ENCODE measurements at places on chromosomes 7 and 10.

DNA sequence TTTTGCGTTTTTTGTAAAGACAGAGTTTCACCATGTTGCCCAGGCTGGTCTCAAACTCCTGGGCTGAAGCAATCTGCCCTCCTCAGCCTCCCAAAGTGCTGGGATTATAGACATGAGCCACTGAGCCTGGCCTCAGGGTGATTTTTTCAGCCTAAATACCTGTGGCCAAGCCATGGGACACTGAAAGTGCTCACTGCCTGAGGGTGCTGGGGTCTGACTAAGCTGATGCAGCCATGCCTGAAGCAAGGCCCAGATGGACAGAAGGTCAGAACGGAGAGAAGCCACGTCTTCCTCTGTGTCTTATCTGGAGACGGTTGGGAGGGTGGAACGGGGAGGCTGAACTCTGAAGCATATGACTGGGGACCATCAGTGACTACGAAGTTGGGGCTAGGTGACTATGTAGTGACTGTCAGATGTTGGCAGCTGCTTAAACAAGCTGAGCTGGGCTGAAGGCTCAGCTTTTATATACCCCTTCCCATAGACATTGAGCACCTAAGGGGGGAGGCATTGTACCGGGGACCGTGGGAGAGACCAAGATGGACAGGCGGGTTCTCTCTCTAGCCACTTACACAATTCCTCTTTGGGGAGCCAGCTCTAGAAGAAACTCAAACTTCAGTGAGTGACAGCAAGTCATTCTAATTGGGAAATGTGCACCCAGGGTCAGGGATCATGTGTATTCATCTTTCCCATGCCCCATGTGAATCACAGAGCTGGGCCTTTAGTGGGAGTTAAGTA, 73.3 kb upstream of the HABP2 start:
- no peak for DNase-seq

GRCh38 chr10:79352035-79352877, 5.0 kb downstream of the PPIF start:
- no peak for DNase-seq

GRCh38 chr7:5223646-5224340, 33.8 kb downstream of the WIPI2 start:
- DNase-seq, result no peak

DNA sequence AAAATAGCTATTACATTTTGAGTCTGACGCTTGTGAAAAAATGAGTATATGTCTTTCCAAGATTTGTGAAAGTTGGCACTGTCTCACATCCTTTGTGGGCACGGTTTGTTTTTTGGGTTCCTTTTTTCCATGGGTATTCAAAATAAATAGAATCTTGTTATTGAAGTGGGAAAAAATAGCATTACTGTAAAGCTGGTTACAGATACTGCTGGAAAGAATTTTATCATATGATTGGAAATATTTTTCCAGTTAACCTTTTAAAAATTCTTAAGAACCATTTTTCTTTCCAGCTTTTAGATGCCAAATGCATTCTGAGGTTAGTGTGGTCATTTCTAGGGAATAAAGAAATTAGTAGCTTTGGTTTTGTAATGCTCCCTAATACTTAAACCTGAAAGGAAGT, 11.4 kb downstream of the NET1 start:
- no peak for DNase-seq

DNA sequence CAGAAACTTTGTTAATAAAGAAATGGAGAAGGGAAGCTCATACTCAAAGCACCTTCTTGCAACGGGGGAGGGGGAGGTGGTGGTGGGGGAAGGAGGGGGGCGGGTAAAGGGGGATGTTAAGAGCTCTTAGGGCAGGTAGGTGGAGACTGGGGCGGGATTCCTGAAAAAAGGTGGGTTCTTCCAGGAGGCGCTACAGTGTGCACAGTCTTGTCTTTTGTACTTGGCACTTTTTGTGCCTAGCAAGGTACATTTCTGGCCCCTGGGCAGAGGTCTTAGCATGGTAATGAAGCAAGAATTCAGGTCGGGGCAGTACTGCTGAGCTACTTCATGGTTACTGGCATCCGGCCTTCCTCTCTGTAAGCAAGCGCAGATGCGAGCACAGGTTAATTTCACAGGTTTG, 15.2 kb upstream of the LAMB4 start:
- no peak for DNase-seq

DNA sequence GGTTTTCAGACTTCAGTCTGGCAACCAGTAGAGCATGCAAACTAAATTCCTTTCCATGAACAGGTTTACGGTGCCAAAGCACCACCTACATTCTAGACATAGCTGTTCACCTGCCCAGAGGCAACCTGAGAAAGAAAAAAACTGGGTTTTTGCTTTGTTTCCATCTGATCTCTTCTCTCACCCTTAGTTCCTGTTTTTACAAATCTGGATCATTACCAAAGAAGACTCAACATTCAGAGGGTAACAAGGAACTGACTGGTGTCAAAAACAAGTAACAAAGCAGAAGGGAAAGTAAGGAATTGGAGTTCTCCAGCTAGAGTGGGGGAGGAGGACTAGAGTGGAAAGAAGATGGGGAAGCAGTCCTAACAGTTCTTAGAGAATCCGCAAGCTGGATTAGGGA, 36.4 kb downstream of the CPVL start:
- DNase-seq, result peak; percentile 60

DNA sequence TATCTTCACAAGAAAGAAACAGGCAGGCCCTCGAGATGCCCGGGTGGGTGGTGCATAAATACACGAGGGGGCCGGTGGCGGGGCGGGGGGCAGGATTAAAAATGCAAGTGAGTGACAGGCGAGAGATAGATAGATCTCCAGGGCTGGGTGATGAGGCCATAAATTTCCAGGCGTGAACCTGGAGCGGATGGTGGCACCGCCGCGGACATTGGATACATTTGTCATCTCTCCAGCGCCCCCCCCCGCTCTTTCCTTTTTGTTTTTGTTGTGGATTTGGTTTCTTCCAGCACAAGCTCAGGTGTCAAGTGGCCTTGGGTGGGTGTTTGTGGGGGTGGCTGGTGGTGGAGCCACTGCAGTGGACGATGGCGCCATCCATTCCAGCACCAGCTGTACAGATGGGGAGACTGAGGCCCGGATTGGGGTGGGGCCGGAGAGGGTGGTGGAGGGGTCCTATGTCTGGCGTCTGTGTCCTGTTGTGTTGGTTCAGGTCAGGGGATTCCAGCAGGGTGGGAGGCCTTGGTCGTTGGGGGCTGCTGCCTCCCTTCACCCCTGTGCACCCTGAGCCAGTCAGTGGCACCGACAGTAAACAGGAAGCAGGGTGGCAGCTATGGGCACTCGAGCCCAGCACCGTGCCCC, 2.9 kb downstream of the ELFN1 start:
- no peak for DNase-seq

DNA sequence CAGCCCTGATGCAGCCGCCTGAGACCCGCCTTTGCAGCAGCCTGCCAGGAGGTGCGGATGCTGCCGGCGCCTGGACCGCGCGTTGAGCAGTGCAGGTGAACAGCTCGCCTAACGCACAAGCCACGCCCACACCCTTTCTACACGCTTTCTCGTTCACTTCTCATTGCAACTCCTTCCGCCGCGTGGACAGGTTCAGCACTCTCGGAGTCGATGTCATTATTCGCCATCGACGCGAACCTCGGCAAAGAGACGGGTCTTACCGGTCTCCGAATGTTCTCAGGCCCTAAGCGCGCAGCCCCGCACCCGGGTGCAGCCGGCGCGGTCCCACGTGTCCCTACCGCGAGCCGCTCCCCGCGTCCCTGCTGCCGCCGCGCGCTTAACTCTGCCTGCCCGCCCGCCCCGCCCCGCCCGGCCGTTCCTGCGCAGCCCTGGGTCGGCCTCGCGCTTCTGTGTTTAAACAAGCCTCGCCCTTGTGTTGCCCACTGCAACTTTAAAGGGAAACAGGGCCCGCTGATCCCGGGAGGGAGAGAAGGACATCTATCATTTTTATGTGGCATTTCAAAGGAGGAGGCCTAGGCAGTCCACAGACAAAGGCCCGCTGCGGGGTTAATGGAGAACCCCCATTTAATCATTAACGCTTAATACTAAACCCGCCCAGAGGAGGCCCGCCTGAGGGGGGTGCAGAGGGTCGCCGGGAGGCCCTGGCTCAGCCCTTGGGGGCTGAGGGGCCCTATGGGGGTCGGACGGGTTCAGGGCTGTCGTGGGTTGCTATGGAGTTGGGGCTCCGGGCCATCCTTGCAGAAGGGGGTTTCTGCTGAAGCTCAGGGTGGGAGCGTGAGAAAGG, 128.5 kb downstream of the WDR11 start:
- peak; percentile 45 for DNase-seq

DNA sequence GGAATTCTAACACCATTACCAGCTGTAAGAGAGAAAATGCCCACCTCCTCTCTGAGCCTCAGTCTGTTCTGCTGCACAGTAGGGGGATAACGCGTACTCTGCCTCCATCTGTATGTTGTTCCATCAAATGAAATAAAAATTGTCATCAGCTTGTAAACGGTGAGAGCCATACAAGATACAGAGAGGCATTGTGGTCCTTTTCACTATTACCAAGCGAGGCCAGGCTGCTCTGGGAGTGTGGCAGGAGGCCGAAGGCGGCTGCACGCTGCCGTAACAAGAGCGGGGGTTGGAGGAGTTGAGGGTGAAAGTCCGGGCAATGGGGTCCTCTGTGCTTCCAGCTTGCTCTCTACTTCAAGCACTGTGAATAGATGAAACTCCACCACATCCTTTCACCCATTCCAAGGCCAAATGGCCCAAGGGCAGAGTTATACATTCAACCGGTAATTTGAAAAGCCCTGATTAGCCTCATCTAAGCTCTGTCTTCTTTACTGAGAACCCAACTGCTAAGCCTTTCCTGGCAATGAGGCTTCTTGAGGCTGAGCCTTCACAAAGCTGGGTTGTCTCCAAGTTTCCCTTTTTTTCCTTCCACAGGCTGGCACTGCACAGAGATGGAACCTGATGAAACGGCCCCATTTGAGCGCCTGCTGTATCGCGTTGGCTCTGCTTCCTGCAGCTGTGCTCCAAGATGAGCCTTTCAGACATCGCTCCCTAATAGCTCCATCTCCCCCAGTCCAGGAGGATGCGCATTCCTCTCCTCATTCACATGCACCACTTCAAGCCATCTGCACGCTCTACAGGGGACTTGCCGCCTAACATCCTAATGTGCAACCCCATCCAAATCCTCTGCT, 47.2 kb downstream of the PYROXD2 start:
- no peak for DNase-seq

GRCh38 chr7:78226059-78226719, 427.6 kb downstream of the PHTF2 start:
- no peak for DNase-seq

- no peak for DNase-seq
Observed at GRCh38 chr7:155857141-155857540, 44.9 kb upstream of the SHH start.

DNA sequence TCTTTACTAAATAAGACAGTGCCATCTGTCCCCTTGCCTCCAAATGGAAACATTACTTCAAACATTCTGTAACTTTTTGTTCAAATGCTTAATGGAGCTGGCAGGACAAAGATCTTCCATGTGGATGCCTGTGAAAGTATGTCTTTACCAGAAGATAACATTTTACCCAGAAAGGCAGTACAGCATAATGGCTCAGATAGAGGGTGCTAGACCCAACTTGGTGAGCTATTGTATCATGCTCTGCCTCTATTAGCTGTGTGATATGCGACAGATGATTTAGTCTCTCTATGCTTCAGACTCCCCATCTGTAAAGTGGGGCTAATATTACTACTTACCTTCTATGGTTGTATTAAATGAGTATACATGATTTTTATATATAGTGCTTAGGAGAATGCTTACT, 8.8 kb upstream of the SMKR1 start:
- no peak for DNase-seq

GRCh38 chr7:116315803-116316202, 105.5 kb downstream of the TES start:
- no peak for DNase-seq

- no peak for DNase-seq
Observed at GRCh38 chr10:30737931-30738391, 108.4 kb upstream of the LYZL2 start.

DNA sequence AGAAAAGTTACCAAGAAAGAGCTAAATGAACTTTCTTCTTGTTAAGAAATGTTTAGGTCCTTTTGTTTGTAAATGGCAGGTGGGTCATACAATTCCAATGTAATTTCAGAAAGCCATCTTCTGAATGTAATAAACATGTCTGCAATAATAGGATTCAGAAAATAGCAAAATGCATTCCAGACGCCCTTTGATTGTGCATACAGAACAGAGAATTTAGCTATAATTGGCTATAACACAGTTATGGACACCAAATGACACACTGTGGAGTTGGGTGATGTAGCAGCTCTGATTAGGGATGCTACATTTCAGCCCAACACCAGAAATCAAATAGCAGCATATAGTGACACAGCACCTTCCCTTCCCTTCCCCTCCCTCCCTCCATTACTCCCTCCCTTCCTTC, 240.8 kb downstream of the SNX10 start:
- DNase-seq, result no peak

GRCh38 chr7:8590791-8591190, 157.4 kb downstream of the NXPH1 start:
- DNase-seq, result no peak

GRCh38 chr7:116097365-116098009, 66.9 kb upstream of the TFEC start:
- DNase-seq, result peak; percentile 85

DNA sequence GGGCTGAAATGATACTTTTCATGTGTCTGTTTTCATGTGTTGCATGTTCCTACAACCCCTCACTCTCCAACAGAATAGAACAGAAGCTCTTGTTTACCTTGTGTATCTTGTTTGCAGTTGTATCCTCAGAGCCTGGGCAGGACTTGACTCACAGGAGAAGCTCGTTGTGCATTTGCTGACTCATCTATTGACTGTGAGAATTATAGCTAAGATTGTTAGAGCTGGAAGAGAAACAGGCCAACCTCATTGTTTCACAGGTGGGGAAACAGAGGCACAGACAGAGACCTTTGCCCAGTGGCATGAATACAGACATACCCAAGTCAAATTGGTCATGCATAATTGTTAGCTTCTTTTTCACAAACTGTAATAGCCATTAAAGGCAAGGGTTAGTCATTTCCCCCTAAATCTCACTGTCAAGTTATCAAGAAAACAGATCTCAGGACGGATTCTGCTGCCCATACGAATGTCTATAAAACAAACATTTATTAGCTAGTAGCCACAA, 4.6 kb upstream of the TSPAN15 start:
- DNase-seq, result peak; percentile 89

DNA sequence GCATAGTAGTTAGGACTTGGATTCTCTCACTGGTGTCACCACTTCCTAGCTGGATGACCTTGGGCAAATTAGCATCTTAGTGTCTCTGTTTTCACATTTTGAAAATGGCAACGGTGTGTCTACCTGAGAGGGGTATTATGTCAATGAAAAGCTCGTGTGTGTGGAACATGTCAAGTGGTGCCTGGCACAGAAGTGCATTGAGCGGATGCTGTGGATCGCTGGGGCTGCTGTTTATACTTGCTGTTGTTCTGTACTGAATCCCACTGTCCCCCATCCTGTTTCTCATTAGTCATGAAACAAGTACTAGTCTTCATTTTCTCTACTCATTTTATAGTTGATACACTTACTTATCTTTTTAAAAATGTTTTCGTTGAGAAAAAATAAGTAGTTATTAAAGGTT, 26.1 kb downstream of the RBM33 start:
- DNase-seq, result no peak

DNA sequence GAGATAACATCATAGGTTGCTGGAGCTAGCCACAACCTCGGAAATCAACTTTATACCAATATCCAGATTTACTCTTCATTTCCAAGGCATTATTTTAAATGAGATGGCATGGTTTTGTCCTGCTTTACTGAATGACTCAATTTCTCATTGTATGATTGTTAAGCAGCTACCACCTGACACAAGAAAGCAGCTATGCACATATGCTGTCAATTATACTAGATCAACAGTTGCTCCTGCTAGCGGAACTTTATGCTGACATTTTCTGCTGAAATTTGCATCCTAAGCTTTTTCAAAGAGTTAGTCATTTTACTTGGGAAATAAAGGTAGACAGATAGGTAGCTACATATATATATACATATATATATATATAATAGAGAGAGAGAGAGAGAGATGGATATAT, 8.9 kb upstream of the CH25H start:
- no peak for DNase-seq
